RWPE2 (cell line): ENCODE measurements at places on chromosomes 7 and 10.

DNA sequence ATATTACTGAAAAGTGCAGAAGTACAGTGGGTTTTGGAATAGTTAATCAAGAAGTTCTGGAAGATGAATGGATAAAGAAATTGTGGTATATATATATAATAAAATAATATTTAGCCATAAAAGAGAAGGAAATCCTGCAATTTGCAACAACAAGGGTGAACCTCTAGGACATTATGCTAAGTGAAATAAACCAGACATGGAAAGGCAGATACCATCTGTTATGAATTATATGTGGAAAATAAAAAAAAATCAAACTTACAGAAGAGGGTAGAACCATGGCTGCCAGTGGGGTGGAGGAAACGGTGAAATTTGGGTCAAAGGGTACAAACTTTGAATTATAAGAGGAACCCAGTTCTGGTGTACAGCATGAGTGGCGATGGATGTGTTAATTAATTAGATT lies 162.6 kb downstream of the BICC1 start:
- no peak for DNase-seq

DNA sequence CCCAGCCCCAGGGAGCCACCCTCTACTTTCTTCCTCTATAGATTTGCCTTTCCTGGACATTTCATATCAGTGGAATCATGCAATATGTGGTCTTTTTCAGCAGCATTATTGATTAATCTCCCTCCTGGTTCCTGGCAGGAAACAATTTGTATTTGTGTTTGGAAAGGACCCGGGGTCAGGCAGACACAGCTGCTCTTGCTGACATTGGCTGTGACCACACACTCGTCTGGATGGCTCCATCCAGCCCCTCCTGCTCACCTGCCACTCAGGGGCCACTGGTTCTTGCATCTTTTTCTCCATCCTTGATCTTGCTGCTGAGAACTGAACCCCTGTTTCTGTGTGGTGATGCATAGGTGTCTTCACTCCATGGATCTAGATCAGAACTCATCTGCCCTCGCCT lies 176.6 kb upstream of the MKI67 start:
- no peak for DNase-seq

GRCh38 chr7:107744345-107744750 lies 406 bp downstream of the CBLL1 start:
- DNase-seq = no peak

GRCh38 chr7:74216361-74216761 lies 6.6 kb downstream of the LAT2 start:
- no peak for DNase-seq

DNA sequence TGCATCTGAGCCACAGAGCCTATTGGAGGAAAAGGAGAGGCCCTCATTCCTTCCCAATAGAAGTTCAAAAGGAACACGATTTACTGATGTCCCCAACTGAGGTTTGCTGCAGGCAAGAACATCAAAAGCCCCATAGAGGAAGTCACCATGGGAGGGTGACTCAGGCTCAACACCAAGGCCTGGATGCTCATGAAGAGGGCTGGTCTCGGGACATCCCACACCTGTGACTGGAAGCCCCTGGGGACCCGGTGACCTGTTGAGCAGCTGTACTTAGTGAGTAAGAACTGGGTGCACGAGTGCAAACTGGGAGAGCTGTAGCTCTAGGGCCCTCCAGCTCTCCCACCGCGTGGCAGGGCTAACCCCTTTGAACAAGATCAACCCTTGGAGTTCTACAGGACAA lies 38.0 kb downstream of the CYTH3 start:
- DNase-seq = no peak

- DNase-seq = no peak
Observed at GRCh38 chr7:115462301-115463015, 540.6 kb downstream of the MDFIC start.
